Panc1 (cell line): ENCODE measurements at places on chromosomes 11 and 22.

DNA sequence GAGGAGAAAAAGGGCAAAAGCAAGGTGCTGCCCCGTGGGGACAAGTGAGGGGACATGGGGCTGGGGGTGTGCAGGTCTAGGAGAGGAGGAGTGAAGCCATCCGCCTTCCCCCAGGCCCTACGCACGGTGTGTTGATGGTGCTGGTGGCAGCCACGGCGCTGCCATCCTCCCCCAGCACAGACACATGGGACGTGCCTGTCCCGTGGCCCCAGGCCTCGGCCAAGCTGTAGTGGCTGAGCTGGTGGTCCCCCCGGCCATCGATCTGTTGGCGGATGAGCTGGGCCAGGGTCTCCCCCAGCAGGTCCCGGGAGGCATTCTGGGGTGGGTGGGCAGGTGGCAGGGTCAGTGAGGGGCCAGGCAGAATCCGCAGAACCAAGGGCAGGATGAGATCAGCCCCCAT lies 18.9 kb downstream of the GGT5 start:
- DNase-seq: no peak

DNA sequence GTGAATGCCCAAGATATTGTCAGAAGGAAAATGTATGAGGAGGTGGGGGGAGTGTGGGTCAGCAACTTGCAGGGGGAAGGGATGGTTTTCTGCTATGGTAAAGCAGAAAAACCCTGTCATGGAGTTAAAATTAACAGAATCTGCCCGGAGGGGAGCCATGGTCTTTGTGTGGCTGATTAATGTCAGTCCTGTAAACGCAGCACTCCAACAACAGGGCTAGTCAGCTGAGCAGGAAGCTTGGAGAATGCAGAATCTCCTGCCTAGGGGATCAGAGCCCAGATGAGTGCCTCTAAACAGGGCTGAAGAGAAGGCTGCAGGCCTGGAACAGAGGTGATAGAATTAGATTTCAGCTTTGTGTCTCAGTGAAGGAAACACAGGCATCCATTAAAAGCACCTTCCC lies 140.9 kb upstream of the MTNR1B start:
- DNase-seq: no peak

DNA sequence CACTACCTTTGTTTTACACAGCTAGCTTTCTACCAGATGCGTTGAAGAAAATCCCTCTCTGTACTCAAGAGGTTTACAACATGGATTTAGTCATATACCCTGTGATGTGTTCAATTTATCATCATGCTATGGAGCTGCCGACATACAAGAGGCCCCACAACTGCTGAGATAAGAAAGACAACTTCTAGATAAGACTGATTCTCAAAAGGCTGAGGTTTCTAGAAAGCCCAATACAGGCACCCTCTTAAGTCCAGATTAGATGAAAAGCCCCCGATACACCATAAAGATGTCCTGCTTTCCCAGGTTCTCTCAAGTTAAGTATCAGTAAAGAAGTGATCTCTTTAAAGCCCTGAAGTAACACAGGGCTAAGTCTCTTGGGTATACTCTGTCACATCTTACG lies 14.3 kb downstream of the MTCH2 start:
- no peak for DNase-seq

DNA sequence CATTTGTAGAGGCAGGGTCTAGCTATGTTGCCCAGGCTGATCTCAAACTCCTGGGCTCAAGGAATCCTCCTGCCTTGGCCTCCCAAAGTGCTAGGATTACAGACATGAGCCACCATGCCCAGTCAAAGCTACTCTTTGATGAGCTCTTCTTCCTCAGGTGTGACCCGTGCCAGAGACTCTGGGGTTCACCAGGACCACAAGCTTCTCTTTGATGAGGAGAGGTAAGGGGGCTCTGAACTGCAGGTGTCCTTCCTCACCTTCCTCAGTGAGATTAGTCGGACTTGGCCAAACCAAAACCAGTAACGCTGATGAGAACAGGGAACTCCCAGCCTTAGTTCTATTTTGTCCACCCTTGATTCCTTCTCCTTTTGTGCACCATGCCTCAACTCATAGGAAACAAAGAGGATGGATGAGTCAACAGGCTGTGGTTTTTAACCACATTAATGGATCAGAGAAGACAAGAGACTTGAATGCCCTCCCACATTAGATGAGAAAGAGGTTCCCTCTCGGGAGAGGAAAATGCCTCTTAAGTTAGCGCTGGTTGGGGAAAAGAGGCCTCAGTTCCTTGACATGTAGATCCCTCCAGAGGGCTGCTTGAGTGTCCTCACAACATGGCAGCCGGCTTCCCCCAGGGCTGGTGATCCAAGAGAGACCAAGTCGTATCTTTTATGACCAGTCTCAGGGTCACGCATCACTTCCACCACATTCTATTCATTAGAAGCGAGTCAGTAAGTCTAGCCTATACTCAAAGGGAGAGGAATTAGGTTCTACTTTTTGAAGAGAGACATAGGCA lies 25.7 kb upstream of the CTR9 start:
- DNase-seq: no peak

DNA sequence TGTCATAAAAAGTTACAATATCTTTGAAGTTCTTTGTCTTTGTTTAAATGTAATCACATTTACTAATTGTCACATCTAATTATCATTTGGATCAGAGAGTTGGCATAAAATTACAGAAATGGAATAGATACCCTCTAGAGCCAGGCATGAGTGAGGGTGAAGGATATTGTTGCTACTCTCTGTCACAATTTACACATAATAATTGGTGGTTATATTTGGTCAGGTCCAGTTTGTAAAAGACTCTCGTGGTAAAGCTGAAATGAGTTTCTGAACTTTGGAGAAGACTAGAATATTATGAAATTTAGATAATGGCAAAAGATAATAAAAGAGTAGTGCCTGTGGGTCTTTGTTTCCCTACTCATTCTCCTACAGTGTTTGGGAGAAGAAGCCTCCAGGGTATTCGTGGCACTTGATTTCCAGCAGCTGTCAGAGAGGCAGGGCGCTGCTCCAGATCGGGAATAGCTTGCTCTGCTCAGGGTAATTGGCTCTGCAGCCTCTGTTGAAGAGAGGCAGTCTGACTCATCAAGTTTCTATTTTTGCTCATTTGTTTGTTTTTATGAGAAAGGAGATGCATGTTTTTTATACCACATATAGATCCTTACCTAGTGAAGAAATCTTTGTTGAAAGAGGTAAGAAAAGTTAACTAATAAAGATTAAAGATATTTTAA lies 349.9 kb downstream of the CNTN5 start:
- no peak for DNase-seq

DNA sequence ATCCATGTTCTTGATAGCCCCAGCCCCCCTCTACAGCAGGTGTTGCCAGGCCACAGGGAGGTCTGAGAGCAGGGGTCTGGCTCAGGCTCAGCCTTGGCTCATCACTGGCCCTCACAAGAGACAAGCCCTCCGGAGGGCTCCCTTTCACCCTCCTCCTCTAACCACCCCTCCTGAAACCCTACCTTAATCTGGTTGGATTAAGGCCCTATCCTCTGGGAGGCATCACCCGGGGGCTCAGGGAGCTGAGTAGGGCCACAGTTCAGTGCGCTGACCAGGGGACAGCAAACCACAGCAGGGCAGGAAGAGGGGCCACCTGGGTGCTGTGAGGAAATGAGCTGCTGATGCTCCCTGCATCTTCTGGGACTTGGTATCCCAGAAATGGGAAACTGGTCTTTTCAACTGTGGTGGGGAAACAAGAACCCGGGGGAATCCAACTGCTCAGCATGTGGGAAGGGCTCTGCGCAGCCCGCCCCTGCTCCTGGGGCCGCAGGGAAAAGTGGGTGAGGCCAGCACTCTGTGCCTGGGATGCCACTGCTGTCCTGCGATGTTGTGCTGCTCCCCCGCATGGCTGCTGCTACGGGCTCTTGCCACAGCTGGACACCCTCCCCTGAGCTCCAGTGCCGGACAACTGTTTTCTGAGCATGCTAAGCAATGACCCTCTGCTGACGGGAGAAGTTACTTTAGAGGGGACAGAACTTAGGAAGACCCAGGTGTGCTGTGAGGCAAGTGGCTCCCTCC lies 17.5 kb downstream of the ADORA2A start:
- DNase-seq: no peak

GRCh38 chr11:88849368-88849767 lies 216.4 kb downstream of the GRM5 start:
- no peak for DNase-seq

- DNase-seq: no peak
Measured at GRCh38 chr22:47128622-47129215, 366.3 kb downstream of the TBC1D22A start.

DNA sequence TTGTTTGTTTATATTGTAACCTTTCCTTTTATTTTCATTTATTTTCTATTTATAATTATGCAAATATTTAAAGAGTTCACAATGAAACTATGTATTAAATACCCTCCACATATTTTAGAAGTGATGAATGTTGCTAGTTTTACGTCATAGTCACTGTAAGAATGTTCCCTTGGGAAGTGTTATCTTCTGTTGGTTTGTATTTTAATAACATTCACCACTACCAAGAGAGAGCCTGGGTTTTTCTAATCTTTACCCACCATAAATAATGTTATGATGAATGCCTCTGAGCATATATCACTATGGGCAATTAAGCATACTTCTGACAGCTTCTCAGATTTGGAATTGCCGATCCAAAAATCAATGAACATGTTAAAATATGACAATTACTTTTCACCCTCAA lies 80.7 kb downstream of the GGT1 start:
- no peak for DNase-seq

- no peak for DNase-seq
Measured at GRCh38 chr11:130077671-130078070, 8.0 kb downstream of the APLP2 start.

GRCh38 chr11:115453693-115454490 lies 50.3 kb downstream of the CADM1 start:
- no peak for DNase-seq

GRCh38 chr11:122758974-122759373 lies 79.3 kb upstream of the CRTAM start:
- no peak for DNase-seq

- no peak for DNase-seq
Measured at GRCh38 chr22:48346311-48346710, 1481.4 kb downstream of the BRD1 start.

DNA sequence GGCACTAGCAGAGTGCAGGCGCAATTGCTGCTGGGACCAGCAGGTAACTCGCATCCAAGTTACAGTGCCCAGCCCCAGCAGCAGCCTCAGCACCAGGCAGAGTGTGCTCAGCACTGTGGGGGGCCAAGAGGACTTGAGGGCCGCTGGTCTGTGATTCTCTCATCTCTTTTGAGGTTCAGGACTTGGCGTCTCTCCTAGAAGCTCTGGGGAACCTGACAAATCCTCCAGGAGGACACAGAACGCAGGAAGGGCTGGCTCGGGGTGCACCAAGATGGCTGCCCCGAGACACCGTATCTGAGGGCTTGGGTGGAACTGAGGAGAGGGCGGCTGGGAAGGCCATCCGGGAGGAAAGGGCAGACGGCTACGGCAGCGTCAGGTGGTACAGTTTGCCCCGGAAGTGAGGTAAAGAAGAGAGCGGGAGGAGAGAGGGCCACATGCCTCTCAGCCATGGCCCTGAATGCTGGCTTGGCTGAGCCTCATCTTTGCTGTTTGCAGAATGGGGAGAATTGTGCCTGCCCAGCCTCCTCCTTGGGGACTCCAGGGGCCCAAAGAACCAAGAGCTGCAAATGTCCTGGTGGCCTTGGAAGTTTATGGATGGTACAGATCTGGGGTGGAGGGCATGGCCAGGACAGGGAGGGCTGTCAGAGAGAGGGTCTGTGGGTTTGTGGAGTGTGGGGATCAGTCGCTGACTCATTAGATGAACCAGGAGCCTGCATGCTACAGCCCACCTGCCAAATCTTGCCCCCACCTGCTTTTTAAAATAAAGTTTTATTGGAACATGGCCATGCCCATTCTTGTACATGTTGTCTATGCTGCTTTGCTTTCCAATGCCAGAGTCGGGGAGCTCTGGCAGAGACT lies 78.0 kb downstream of the MYEOV start:
- DNase-seq: no peak

- DNase-seq: no peak
Measured at GRCh38 chr22:31497148-31497938, 1.0 kb downstream of the SFI1 start.

GRCh38 chr11:126392633-126393013 lies 37.1 kb downstream of the ST3GAL4 start:
- DNase-seq: no peak

GRCh38 chr22:17213976-17214375 lies 5.3 kb downstream of the ADA2 start:
- DNase-seq: no peak

DNA sequence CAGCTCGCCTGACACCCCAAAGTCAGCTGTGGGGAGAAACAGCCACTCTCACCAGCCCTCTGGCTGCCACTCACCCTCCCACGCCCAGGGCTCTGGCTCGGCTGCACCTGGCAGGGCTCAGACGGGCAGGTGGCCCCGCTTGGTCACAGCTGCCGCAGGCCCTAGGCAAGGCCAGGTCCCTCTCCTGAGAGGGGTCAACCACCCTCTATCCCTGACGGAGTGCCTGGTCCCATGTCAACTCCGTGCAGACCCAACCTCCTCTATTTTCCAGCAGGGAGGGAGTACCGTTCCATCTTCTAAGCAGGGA lies 1.9 kb downstream of the MAP4K2 start:
- DNase-seq: no peak

GRCh38 chr22:48262596-48263430 lies 1500.4 kb downstream of the TBC1D22A start:
- DNase-seq: no peak

- DNase-seq: no peak
Measured at GRCh38 chr11:77522215-77522614, 48.3 kb upstream of the PAK1 start.

DNA sequence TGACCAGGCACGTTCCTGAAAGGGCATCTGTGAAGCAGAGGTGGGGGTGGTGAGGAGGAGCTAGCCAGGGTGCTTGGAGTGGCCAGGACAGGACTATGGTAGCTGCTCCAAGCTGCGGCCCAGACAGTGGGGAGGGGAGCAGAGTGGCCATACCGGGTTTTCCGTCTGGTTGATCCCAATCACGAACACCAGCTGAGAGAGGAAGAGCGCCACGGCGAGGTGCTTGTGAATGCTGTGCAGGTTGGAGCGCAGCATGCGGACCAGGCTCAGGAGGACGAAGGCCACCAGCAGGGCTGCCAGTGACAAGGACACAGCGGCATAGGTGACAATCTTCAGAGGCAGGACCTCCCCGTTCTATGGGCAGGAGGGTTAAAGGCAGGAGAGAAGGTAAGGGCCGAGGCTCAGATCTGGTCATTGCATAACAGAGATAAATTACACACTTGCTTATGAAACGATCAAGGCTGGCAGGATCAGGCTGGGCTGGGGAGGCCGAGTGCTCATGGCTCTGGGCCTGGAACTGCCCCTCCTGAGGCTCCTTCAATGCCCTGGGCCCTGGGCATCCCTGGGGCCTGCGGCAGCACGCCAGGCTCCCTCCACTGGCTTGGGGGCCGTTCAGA lies 41.5 kb downstream of the TRMU start:
- no peak for DNase-seq
